ENCODE measurements at places on chromosomes 7 and 10. TPM values are rescaled to one million over a fixed set of nuclear protein-coding genes. Genes with fewer than 3 reads are reported as not detected.

Gene ATP6V0A4
- under 0.01 TPM for total RNA-seq

Gene STEAP1
- 59.0 TPM for total RNA-seq

Gene SPDYE8
- not detected for total RNA-seq

Gene AGBL3
- total RNA-seq = 0.97 TPM

Gene TRIL
- 0.30 TPM for total RNA-seq

Gene CALML5
- not detected for total RNA-seq

Gene CCDC136
- total RNA-seq = 1.6 TPM

Gene SCD
- total RNA-seq = 99.4 TPM

Gene CHST15
- total RNA-seq = 15.5 TPM

Gene SVOPL
- total RNA-seq = not detected

Gene SPACDR
- total RNA-seq = 0.32 TPM

Gene ZNF775
- 6.8 TPM for total RNA-seq

Gene STEAP1B
- total RNA-seq = 124 TPM

Gene FUOM
- 21.3 TPM for total RNA-seq

Gene POMZP3
- 0.97 TPM for total RNA-seq

Gene OR2A1
- total RNA-seq = under 0.01 TPM

Gene CCNY
- total RNA-seq = 59.8 TPM

Gene ELOVL3
- not detected for total RNA-seq

Gene PTPRZ1
- total RNA-seq = not detected

Gene DENND2A
- total RNA-seq = 0.30 TPM

Gene CDK1
- 88.8 TPM for total RNA-seq

Gene MSMB
- not detected for total RNA-seq

Gene SEMA4G
- 0.30 TPM for total RNA-seq

Gene PON1
- not detected for total RNA-seq

Gene GPR22
- not detected for total RNA-seq

Gene FAM25G
- not detected for total RNA-seq

Gene NOS3
- total RNA-seq = 26.4 TPM

Gene KLLN
- 0.30 TPM for total RNA-seq

Gene GIMAP5
- 8.1 TPM for total RNA-seq

Gene BTAF1
- total RNA-seq = 40.4 TPM

Gene BTBD16
- total RNA-seq = not detected

Gene AKR1B15
- not detected for total RNA-seq

Gene SND1
- 159 TPM for total RNA-seq

Gene HOGA1
- total RNA-seq = 0.32 TPM

Gene ZNF33A
- total RNA-seq = 9.7 TPM

Gene MMRN2
- total RNA-seq = 377 TPM

Gene FBXW4
- 30.1 TPM for total RNA-seq

Gene GDF2
- total RNA-seq = not detected

Gene GPC2
- 6.8 TPM for total RNA-seq

Gene CAMK2B
- total RNA-seq = 1.6 TPM

Gene ASIC3
- total RNA-seq = not detected

Measured in epithelial cell of umbilical artery (primary cell).